ENCODE measurements at places on chromosomes 12 and 14.

- DNase-seq = no peak
These were observed 360.1 kb upstream of the TBX3 start for GRCh38 chr12:115044073-115044472.

- DNase-seq = no peak
These were observed 619.4 kb upstream of the ATP2B1 start for GRCh38 chr12:90327793-90328743.

DNA sequence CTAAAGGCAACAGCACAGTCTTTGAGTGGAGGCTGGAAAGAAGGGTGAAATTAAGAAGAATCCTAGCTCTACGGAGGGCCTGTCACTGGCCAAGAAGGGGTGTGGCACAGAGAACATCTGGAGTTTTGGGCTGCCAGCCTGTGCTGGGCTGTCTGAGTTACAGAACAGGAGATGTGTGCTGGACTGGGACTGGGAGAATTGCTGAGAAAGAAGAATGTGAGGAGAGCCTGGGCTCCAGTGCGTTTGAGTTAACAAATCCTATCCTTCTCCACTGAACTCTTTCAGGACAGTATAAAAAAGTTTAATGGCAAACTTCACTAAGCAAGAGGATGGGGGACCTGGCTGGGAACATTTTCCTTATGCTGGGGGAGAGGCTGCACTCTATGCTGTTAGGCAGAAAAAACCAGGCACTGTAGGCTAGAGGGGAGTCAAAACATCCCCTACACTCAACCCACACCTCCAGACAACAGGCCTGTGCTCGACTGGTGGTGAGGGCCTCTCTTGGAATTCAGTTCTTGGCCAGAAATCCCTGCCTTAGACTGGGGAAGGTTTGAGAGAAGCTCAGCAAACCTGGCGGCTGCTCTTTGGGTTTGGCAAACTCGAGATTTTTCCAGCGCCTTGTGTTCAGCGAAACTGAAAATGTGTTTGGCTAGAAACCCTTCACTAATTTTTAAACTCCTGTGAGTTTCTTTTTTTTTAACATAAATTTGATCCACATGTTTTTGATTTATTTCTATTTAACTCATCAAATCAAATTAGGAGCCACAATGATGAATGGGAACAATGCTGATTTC, 217.3 kb downstream of the MON2 start:
- no peak for DNase-seq

DNA sequence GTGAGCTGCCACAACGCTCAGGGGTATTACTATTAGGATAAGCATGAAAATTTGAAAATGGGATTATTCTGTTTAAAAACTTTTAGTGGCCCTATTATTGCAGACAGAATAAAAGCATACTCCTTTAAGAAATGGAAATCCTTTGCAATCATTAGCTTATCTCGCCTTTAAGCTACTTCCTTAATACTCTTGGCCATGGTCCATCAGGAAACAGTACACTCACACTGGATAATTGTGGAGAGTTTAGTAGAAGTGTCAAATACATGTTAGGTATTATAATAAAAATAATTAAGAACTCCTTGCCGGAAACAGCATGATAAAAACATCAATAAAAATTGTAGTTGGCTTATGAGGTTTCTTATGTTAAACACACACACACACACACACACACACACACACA, 100.4 kb upstream of the PPFIA2 start:
- no peak for DNase-seq

GRCh38 chr12:106113042-106113441, 25.7 kb downstream of the NUAK1 start:
- DNase-seq = no peak
